ENCODE measurements at places on chromosomes 2 and 18.

- DNase-seq, result no peak
Measured at GRCh38 chr2:5250482-5250881, 441.7 kb upstream of the SOX11 start.

DNA sequence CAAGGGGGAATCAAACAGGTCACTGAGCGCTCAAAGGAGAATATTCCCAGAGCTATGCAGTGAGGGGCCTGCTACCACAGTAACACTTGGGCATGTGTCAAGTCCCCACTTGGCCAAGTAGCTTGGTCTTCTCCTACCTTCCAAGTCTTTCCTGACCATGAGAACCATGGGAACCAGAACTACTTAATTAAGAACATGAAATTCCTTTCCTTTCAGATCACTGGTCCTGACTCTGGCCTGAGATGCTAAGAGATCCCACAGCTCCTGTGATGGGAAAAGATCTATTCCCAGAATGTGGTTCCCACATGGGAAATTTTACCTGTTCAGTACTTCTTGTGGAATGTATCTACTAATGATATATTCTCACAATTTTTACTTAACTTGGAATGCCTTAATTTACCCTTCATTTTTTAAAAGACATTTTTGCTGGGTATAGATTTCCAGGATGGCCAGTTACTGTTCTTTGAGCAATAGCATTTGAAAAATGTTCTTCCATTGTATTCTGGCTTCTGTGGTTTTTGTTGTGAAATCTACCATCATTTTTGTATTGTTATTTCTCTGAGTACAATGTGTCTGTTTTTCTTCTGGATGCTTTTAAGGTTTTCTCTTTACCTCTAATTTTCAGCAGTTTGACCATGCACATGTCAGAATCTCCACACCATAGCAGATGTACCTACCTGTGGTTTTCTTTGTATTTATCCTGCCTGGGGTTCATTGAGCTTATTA lies 37.9 kb downstream of the KCNIP3 start:
- no peak for DNase-seq

- DNase-seq, result no peak
Measured at GRCh38 chr2:174245065-174245464, 3.3 kb downstream of the OLA1 start.

- peak; percentile 57 for DNase-seq
Measured at GRCh38 chr2:160429248-160430000, 64.2 kb downstream of the RBMS1 start.

GRCh38 chr18:63788447-63789096 lies 13.4 kb downstream of the SERPINB7 start:
- DNase-seq, result peak; percentile 64

DNA sequence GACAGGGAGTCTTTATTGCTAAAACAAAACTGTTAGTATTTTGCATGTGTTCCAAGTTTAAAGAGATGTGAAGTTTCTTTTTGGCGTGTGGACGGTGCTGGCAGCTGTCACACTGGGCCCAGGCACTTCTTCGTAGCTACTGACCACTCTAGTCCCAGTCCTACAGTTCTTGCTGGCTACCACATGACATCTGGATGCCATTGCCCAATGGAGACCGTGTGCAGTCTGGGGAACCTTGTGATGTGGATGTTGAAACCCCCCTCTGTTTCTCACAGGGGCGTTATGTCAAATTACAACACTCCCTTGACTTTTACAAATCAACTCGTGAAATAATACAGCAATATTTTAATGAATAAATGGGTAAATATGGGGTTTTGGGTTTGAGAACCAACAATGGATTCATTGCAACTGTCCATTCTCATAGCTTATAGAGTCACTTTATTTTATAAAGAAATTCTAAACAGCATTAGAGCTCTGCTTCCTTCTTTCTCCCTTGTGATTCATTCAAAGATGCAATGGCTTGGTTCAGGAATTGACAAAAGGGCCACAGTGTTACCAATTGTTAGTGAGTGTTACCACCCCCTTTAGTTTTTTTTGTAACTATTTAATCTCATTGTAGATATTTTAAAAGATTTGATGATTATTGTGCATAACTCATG lies 1.2 kb downstream of the GPD2 start:
- peak; percentile 51 for DNase-seq

DNA sequence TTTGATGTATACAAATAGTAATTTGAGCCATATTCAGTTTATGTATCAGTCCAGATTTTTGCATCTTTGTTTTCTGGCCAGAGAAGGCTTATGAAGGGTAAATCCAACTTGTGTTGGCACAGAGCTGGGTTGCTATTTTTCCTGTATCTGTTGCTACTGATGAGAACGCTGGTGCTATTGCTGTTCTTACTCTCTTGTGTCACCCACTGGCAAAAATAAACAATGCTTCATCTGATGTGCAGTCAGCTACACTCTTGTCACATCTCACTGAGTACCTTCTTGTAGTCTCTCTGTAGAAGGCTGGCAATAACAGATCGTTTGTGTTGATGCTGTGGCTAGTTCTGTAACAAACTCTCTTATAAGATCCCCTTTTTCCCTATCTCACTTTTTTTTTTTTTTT lies 323.4 kb downstream of the CDH19 start:
- DNase-seq, result no peak

DNA sequence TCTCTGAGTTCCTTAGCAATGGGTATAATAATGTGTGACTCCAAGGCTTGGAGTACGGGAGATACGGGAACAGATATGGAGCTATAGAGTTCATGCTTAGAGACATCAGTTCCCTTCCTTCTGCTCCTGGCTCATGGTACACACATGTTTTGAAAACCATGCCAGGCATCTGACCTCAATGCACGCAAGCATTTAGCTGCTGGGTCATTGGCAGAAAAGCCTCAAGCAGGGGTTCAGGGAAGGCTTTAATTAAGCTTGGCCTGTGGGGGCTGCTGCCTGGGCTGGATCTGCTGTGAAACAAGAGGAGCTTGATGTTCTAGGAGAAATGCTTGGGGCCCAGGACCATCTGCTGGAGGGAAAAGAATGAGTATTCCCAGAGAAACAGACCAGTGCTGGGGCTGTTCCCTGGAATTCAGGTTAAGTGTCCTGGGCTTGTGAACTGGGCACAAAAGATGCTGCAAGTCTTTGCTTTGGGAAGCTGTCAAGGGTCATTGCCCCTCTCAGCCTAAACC lies 3.2 kb downstream of the ALLC start:
- no peak for DNase-seq

DNA sequence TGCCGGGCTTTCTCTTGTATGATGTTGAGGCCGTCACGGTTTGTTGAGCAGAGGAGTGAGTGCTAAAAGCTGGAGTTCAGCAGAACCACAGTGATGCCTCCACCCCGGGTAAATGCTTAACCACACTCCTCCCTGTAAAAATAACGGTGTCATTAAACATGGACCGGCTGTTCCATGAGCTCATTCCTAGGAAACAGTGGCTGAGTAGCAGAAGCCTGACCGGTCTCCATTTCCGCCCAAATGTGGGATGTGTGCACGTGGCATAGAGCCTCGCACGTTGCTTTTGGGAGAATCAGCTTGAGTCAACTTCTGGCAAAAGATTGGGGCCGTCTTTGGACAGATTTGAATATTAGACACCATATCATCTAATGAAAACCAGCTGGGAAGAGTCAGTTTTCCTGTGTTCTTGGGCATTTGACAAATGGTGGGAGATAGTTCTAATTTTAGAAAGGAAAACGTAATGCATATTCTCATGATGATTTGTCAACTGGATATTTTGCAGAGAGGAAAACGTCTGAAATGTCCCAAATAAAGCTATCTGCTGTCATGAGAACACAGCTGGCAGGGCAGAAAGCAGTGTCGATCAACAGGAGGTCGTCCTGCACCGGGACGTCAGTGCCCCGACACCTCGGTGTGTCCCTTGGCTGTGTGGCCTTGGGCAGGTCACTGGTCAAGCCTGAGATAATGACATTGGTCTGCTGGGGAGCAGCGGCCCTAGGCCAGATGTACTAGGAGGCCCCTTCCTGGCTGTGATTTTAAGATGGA lies 42.4 kb downstream of the LRRFIP1 start:
- peak; percentile 73 for DNase-seq

GRCh38 chr2:219496825-219497494 lies 1.7 kb upstream of the GMPPA start:
- no peak for DNase-seq

DNA sequence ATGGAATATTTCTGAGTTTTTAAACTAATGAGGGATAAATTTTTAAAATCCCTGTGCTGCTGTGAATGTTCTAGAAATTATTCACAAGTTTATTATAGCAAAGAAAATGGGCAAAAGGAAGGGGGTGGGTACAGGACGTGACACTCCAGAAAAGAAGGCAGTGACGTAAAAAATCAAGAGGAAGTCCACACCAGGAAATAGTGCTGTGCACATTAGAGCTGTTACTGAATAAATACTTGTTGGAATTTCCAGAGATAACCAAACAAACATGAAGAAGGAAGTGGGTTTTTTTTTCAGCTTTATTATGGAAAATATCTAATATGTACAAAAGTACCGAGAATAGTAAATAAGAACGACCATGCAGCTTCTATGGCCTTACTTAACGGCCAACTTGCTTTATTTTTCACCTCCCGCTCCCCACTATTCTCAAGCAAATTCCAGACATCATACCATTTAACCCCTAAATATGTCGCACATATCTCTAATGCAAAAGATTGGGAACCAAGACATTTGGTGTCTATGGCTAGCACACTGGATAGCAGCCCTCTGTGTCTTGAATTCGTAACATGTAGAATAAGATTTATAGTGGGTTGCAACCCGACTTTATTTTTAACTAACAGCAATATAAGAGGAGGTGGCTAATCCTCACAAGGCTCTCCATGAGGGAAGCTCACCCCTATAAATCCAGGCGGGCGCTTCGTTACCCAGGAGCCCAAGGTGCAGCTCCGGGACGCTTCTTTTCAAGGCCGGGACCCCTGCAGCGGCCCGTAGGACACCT lies 580 bp upstream of the NDUFV2 start:
- DNase-seq, result peak; percentile 58

DNA sequence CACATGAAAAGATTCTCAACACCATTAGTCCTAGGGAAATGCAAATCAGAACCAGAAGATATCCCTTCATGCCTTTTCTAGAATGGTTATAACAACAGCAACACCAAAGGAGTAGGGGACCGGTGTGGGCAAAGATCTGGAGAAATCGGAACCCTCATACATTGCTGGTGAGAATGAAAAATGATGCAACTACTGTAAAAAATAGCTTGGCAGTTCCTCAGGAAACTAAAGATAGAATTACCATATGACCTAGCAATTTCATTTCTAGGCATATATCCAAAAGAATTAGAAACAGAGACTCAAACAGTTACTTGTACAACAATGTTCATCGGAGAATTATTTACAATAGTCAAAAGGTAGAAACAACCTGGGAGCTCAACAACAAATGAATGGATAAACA lies 29.2 kb upstream of the CDH7 start:
- no peak for DNase-seq

Measured in foreskin melanocyte (primary cell).